ENCODE measurements at places on chromosomes 7 and 10.

DNA sequence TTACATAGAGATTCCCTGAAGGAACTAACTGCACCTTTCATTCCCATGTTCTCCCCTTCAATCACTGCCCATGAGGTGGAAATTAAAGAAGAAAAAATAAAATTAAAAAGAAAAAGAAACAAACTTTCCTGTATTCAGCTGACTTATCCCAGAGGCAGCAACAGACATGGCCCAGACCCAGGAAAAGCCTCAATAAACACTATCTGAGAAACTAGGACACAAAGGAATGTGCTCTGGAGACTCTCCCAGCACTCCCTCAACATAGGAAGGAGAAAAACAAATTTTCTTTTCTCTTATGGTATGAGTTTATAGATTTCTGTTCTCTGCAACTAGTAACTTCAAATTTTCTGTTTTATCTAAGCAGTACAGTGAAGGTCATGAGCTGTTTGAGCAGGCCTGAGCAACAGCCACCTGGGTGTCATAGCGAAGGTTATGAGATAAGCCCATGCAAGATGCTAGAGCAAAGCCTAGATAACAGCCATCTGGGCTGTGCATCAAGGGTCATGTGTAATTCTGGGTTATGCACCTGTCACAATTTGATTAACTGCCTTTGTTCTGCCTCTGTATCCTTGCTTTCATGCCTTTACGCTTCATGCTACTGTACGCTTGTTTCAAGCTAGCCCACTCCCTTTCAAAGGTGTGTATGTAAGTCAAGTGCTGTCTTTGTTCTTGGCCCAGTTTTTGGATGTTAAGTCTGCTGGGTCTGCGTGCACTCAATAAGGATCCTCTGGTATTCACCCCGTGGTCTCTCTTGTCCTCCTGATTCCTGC, 11.0 kb upstream of the OR6B1 start:
- no peak for DNase-seq

DNA sequence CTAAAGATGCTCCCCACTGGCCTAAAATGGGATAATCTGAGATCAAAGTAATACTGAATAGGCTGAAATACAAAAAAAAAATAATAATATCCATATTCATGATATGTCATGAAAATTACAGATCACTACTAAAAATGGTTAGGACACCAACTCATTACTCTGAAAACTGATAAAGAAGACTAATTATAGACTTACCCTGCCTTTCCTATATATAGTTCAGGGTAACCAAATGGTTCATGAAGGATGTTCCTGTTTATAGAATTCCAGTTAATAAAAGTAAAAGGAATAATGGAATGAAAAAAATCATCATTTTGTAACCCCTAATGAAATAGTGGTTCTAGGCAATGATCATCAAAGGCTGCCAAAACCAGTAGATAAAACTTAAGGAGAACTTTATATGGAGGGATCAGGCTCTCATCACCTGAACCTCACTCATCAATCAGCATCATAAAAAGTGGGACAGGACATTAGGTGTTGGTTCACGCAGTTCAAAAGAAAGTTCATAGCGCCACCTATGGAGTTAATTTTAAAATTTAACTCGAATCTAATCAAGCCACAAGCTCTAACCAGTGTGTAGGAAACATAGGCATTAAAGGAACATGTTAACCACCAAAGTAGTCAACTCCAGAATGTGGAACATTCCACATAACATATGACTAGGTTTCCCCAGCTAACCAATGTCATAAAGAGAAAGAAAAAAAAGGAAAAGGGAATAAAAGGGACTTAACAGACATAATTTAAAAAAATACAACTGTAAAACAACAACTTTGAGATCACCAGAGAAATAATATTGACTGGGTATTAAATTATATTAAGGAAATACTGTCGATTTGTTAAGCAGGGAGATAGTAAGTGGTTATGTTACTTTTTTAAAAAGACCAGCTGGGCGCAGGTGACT, 35.7 kb downstream of the P4HA1 start:
- peak; percentile 51 for DNase-seq

DNA sequence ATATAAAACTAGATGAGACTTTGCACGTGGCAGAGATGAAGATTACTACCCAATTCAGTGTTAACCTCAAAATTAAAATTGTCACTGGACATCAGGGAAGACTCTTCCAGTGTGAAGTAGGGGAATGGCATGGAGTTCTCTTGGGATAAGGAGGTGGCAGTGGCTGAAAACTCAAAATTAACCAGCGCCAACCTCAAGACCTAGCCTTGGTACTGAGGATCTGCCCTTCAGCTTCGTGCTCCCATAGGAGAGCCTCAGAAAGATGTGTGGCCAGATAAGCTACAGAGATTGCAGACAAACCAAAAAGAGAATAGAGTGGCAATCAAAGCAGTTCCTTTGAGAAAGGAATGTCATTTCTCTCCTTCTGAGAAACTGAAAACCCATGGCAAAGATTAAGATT, 47.3 kb upstream of the CAPZA2 start:
- DNase-seq = no peak

GRCh38 chr10:100877461-100877850, 35.3 kb upstream of the SLF2 start:
- no peak for DNase-seq

DNA sequence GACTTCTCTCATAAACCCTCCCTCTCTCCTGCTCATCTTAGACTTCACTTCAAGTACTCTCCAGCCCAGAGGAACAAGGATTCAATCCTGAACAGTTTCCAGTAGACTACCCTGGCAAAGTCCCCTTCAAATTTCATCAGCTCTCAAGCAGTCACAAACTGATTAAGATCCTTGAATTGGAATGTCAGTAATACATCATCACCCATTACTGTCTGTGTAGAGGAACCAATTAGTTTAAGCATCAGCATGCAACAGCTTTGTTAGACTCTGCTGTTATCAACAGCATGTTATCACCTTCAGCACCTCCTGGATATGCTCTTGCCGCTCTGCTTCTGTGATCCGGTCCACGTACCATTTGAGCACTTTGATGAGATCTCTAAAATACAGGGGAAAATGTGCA, 307.0 kb upstream of the IMMP2L start:
- DNase-seq = no peak

GRCh38 chr7:70693321-70693685, 438.6 kb upstream of the GALNT17 start:
- DNase-seq = no peak

GRCh38 chr10:72248468-72249151, 25.1 kb upstream of the DDIT4 start:
- DNase-seq = peak; percentile 6

- no peak for DNase-seq
Observed at GRCh38 chr7:68394131-68394530, 1204.1 kb upstream of the AUTS2 start.

GRCh38 chr10:76902949-76903348, 734.7 kb downstream of the KCNMA1 start:
- no peak for DNase-seq

- DNase-seq = no peak
Observed at GRCh38 chr10:30510184-30510931, 76.4 kb downstream of the MAP3K8 start.

- no peak for DNase-seq
Observed at GRCh38 chr10:103548006-103548405, 54.5 kb downstream of the NEURL1 start.

DNA sequence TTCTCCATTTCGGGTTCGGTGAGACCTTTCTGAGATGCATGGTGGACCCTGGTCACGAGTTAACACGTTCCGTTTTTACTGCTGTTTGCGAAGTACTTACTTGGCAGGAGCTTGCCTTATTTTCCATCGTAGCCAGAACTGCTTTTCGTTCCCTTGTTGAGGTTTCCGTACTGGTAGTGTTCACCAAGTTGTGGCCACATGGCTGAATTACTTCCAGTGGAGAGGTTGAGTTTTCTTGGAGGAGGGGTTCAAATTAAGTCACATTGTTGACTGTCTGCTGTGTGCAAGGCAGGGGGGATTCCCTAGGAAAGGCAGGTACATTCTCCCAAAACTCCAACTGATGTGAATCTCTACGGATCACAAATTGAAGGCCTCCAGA, 4.0 kb downstream of the MXI1 start:
- DNase-seq = no peak

GRCh38 chr7:104010052-104010909, 20.8 kb upstream of the RELN start:
- DNase-seq = no peak

GRCh38 chr10:30858499-30858898, 173.2 kb downstream of the ZNF438 start:
- DNase-seq = no peak

GRCh38 chr10:641149-642010, 48.1 kb downstream of the DIP2C start:
- no peak for DNase-seq

DNA sequence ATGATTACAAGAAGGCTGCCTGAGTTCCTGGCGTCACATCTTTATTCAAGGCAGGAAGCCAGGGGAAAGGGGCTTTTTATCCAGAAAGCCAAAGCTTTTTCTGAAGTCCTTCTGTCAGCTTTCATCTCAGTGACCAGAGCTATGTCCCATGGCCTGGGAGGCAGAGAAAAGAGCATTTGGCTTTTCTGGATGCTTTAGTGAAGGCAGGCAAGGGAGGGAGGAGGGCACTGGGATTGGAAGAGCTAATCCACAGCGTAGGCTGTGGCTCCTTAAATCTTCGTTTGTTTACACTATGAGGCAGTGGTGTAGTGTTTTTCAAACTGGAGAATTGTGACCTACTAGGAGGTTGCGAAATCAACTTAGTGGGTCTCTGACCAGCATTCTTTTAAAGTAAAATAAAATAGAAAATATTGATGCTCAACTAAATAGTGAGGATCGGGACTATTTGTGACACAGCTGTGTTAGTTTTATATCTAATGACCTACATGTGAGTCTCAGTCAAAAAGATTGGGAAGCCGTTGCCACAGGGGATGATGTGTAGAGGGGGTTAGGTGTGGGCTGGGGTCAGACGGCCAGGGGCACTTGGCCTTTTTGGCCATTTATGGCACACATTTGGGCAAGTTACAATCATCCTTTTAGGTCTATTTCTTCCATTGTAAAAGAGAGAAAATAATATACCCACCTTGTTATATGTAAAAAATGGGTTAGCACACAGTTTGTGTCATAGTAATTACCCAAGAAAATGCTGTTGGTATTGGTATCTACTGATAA, 14.1 kb downstream of the CRYGN start:
- DNase-seq = no peak

- DNase-seq = no peak
Observed at GRCh38 chr7:136210079-136210478, 232.9 kb upstream of the MTPN start.

DNA sequence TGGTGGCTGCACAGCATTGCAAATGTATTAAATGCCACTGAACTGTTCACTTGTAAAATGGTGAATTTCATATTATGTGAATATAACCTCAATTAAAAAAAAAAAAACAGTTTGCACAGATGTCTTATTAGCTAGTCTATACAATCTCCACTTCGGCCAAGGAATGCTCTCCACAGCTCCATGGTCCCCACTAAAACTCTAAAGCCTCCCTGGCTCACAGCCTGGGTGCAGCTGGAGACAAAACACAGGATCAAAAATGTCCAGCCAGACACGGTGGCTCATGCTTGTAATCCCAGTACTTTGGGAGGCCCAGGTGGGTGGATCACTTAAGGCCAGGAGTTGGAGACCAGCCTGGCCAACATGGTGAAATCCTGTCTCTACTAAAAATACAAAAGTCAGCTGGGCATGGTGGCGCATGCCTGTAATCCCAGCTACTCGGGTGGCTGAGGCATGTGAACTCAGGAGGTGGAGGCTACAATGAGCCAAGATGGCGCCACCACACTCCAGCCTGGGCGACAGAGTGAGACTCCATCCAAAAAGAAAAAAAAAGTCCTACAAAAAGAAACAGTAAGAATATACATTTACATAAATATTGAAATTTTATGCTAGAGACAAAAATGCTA, 66.0 kb downstream of the SRPK2 start:
- DNase-seq = no peak

DNA sequence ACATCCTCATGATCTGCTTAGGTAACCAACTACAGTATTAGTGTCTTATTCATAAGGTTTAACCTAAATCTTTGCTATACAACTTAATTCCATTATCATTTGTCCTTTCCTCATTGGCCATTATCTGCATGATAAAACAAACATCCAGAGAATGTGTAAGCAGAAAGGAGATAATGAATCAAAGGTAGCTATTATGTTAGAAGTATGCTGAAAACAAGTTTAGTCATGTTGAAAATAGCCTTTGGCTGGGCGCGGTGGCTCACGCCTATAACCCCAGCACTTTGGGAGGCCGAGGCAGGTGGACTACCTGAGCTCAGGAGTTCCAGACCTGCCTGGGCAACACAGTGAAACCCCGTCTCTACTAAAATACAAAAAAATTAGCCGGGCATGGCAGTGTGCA, 78.2 kb downstream of the NT5C2 start:
- no peak for DNase-seq

- no peak for DNase-seq
Observed at GRCh38 chr7:51270965-51271364, 45.6 kb downstream of the COBL start.

DNA sequence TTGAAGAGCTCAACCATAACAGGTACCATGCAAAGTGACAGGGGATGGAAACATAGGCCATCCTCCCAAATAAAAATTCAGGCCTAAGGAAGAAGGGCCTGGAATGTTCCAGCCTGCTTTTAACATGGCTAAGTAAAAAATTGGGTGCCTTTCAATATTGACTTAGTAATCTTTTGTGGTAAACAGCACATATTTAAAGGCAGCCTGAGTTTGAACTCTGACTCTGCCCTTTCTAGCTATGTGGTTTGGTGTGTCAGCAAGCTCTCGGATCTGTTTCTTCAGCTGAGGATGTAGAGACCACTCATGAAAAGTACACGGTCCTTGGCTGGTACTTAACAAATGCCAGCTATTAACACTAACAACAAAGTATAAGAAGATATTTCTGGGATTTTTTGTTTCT, 191.8 kb upstream of the CDCA7L start:
- no peak for DNase-seq

DNA sequence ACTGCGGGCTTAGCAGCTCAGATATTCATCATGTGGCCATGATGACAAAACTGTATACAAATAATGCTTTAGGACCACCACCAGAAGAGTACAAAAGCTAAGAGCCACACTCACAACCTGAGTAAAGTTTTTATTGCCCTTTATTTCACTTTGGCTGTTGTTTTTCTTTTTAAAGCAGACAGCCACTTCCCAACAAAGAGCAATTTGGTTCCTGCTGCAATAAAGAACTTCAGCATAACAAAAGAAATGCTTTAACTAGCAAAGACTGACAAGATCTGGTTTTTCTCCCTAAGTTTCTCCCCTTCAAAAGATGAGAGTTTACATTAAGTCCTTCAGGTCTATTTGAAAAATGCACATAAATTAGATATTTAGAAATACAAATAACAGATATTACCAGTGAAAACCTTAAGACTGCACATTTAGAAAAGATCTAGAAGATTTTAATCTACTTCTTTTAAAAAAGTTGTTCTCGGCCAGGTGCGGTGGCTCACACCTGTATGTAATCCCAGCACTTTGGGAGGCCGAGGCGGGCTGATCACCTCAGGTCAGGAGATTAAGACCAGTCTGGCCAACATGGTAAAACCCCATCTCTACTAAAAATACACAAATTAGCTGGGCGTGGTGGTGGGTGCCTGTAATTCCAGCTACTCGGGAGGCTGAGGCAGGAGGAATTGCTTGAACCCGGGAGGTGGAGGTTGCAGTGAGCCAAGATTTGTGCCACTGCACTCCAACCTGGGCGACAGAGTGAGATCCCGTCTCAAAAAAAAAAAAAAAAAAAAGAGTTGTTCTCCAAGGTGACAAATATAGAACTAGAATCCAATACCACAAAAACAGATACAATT, 59.4 kb downstream of the WAPL start:
- DNase-seq = no peak

- no peak for DNase-seq
Observed at GRCh38 chr7:151240536-151240935, 8.0 kb downstream of the SMARCD3 start.

- DNase-seq = no peak
Observed at GRCh38 chr7:127474457-127474856, 81.9 kb upstream of the ZNF800 start.

Measured in NCI-H774 (cell line).